ENCODE measurements at places on chromosomes 7 and 10.
A peak's percentile ranks its signal among the peaks of the same experiment; 100 is the strongest.

- no peak for DNase-seq
These were observed 20.6 kb downstream of the SLC18A2 start for GRCh38 chr10:117261501-117261900.

DNA sequence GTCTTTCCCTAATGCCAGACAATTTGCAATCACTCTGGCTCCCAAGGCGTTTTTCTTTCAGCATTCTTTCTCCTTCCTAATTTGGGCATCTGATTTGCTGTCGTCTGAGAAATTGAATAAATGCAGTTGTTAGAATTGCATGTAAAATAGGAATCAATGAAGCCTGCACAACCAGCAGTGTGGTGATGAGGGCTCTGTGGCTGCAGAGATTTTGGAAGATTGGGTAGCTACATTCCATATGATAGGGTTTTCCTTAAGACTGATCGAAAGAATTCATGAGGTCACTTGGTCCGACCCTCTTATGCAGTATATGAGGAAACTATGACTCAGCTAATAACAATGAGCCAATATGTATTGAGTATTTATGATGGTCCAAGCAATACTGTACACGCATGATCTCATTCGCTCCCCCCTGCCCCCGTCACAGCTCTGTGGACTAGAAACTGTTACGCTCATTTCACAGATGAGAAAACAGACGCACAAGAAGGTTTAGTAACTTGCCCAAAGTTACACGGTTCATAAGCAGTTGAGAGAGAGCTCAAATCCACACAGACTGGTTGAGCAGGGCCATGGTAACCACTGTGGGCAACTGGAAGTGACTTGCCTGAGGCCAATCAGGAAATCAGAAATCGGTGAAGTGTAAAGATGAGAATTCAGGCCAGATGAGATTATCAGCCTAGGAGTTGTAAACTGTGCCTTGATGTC, 527.2 kb downstream of the GATA3 start:
- DNase-seq: no peak

- no peak for DNase-seq
These were observed 34.1 kb downstream of the GSDME start for GRCh38 chr7:24723178-24723530.

GRCh38 chr10:124957404-124957947, 15.6 kb downstream of the ZRANB1 start:
- no peak for DNase-seq

GRCh38 chr7:38656968-38657367, 25.8 kb upstream of the AMPH start:
- no peak for DNase-seq

GRCh38 chr10:110008518-110009339, 945 bp downstream of the ADD3 start:
- no peak for DNase-seq

GRCh38 chr7:70390251-70390650, 741.7 kb upstream of the GALNT17 start:
- no peak for DNase-seq

DNA sequence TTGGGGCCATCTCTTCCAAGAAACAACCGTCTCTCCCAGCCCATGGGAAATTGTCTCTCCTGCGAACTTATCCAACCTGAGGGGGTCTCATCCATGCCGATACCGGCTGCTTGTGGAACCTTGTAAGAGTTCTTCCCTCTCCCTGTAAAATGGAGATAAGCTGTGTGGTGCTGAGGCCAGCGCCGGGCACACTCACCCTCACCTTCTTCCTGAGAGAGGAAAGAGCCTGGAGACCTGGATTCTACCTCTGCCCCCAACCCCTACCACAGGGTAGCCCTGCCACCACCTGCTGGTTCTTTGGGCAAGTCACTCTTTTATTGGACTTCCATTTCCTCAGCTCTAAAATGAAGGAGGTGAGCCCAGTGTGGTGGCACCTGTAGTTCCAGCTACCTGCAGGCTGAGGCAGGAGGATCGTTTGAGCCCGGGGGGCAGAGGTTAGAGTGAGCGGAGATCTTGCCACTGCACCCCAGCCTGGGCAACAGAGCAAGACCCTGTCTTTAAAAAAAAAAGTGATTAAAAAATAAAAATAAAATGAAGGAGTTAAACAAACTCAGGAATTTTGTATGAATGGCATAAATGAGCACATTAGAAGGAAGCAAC, 38.4 kb upstream of the PSAP start:
- no peak for DNase-seq

DNA sequence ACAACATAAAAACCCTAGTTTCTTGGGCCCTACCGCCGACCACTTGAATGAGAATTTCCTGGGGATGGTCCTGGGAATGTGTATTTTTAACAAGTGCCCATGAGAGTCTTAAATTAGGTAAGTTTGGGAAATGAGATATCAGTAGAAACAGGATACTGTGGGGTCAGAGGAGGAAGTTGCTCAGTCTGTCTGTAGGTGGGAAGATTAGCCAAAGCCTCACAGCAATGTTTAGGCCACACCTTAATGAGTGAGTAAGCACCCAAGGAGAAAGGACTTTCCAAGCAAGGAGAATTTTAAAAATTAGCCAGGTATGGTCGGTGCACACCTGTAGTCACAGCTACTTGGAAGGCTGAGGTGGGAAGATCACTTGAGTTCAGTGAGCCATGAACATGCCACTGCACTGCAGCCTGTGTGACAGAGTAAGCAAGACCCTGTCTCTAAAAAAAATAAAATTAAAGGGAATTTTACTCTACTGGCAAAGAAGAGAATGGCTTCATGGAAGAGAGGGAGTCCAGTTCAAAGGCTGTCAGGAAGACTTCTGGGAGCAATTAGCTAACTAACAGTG, 31.9 kb downstream of the PAPSS2 start:
- no peak for DNase-seq

DNA sequence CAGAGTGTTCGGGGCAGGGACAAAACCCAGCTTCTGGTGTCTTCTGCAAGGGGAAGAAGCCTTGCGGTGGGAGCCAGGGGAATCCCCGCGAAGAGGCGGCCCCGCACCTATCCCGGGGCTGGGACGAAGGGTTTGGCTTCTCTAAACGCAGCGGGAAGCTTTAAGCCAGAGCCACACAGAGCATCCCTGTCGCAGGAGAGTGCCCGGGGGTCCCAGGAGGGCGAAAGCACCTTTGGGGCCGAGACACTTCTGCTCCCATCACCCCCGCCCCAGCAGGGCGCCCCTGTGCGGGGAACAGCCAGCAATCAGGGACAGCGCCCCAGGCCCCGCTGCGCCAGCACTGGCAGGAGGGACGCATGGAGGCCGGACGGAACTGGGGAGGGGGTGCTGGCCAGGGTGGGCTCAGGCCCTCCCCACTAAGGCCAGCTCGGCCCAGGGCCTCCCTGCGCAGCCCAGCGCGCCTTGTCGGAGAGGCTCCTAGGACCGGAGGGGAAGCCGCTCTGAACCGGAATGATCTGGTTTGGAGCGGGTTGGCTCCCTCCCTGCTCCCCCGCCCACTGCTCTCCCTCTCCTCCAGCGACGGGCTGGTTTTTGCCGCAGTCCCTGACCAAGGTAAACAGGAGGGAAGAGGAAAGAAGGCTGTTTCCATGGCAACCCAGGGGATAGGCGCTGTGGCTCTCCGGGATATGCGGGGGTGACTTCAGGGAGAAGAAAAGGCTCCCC, 63.9 kb downstream of the TMEM209 start:
- peak; percentile 91 for DNase-seq

DNA sequence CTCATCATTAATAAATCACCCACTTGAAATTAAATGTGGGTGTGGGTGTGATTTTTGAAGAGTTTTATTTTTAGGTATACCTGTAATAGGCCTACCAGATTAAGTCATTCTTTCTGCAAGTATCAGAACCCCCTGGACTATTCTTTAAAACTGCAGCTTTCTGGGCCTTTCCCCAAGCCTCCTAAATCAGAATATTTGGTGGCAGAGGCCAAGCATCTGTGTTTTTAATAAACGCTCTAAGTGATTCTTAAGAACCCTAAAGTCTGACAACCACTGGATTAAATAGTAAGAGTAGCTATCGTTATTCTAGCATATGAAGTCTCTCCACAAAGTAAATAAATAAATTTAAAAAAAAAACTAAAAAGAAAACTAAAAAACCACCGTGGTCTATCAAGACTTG, 703.0 kb upstream of the NRP1 start:
- DNase-seq: no peak

GRCh38 chr10:79293841-79294581, 53.3 kb upstream of the PPIF start:
- DNase-seq: no peak

- DNase-seq: no peak
These were observed 12.5 kb downstream of the STN1 start for GRCh38 chr10:103905441-103905840.

DNA sequence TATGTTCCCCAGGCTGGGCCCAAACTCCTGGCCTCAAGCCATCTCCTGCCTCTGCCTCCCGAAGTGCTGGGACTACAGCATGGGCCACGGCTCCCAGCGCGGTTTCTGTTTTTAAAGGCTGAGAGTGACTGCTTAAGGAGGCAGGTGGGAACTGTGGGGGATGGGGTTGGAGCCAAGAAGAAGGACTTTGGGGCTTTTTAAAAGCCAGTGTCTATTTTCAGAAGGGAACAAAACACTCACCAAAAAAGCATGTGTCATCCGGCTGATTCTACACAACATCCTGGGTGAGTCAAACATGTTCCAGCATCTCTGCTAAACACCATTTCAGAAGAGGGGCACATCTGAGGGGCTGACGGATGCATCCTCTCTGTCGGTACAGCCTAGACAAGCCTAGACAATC, 824.5 kb downstream of the TYW1 start:
- DNase-seq: no peak

DNA sequence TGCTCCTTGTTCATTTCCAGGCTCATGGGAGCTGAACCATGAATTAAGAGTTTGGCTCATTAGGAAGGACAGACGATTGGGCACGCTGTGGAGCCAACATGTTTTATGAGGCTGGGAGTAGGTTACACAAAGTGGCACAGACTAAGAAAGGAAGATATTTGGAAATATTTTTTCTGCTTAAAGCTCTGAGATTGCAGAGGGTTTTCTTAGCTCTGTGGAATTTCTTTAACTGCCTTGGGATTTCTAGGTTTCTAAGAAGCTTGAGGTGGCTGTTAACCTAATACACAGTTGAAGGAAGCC, 344.6 kb downstream of the RNLS start:
- DNase-seq: no peak

DNA sequence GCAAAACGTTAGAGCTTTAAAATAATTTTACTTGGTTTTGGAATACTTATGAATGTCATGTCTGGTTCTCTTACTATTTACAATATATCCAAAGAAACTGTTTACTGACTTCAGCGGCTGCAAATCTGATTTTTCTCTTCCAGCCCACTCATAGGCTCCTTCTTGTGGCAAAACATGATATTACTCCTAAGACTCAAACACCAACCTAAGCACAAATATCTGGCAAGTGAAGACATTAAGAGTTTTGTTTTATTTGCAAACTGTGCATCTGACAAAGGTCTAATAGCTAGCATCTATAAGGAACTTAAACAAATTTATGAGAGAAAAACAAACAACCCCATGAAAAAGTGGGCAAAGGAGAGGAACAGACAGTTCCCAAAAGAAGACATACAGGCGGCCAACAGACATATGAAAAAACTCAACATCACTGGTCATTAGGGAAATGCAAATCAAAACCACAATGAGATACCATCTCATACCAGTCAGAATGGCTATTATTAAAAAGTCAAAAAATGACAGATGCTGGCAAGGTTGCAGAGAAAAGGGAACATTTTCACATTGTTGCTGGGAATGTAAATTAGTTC, 20.3 kb upstream of the GJC3 start:
- DNase-seq: no peak

- DNase-seq: no peak
These were observed 31.2 kb upstream of the FAM20C start for GRCh38 chr7:160958-161725.

GRCh38 chr10:118720685-118721538, 33.9 kb downstream of the CACUL1 start:
- DNase-seq: no peak

GRCh38 chr7:114158275-114158674, 239.5 kb upstream of the PPP1R3A start:
- DNase-seq: no peak

- DNase-seq: no peak
These were observed 45.7 kb downstream of the ANKMY2 start for GRCh38 chr7:16599860-16600259.

GRCh38 chr10:80199828-80200227, 5.5 kb downstream of the ANXA11 start:
- no peak for DNase-seq

- no peak for DNase-seq
These were observed 71.2 kb upstream of the COL13A1 start for GRCh38 chr10:69730251-69731156.

- no peak for DNase-seq
These were observed 626.6 kb downstream of the SORCS1 start for GRCh38 chr10:106537866-106538265.

DNA sequence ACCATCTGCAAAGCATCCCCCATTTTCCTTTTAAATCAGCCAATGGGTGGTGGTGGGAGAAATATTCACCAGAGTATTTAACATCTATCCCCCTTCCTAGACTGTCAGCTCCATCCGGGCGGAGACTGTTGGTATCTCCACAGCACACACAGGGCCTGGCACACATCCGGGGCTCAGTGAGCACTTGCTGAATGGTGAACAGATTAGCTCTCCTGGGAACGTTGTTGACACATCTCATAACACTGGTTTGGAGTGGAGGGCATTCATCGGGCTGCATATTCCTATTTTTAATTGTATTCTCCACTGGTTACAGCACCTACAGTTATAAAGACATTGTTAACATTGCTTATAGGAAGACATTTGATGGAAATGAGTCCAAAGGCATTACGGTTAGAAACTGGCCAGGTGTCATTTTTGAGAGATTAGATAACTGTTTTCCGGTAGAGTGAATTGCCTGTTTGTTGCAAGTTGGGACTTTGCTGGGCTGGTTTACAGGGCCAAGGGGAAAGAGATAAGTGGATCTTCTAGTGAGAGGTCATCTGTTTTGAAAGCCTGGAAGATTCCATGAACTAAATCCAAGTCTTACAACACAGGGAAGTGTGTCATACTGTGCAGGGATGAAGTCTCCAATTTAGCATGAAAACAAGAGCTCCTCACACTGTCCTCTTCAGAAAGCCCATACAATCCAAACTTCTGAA, 101.8 kb downstream of the EGFR start:
- no peak for DNase-seq

DNA sequence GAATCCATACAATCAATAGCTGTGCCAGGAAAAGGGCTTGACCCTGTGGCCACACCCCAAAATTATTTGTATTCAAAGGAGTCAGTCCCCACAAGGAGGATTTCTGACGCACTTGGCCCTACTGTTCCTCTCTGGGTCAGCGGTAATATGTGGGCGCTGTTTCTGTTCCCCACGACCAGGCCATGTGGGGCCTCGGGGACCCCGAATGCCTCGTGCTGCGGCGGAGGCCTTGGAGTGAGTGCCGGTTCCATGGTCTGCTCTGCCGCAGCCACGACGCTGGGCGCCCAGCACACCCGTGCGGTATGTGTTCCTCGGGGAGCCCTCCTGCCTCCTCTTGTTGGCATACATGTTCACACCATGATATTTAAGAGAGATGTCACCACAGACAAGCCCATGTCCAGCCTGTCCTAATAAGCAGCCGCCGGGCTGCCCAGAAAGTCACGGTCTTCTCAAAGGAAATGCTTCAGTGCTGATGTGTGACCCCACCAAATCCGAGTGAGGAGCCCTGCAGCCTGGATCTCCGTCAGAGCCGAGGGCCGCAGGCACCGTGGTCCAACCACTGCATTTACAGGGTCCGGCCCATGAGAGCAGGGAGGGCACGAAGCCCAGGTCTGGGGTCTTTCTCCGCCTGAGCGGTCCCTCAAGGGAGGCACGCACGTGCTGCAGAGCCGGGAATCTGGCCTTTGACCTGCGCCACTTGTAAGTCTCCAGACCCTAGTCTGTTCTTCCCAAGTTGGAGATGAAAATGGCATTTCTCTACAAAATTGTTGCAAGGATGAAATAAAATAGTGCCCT, 36.0 kb downstream of the EN2 start:
- no peak for DNase-seq

GRCh38 chr10:95475003-95475383, 86.2 kb downstream of the SORBS1 start:
- DNase-seq: no peak

Measured in left forelimb (tissue), 1 donor.